ENCODE measurements at places on chromosomes 2 and 18. TPM values are rescaled to one million over a fixed set of nuclear protein-coding genes. Genes with fewer than 3 reads are reported as not detected.

The RRM2 gene
- 4.3 TPM for total RNA-seq

The GNLY gene
- total RNA-seq, result 1.6 TPM

The SERPINB13 gene
- total RNA-seq, result not detected

The MYO3B gene
- not detected for total RNA-seq

The KLHL29 gene
- 18.8 TPM for total RNA-seq

The EPG5 gene
- total RNA-seq, result 29.1 TPM

DNA sequence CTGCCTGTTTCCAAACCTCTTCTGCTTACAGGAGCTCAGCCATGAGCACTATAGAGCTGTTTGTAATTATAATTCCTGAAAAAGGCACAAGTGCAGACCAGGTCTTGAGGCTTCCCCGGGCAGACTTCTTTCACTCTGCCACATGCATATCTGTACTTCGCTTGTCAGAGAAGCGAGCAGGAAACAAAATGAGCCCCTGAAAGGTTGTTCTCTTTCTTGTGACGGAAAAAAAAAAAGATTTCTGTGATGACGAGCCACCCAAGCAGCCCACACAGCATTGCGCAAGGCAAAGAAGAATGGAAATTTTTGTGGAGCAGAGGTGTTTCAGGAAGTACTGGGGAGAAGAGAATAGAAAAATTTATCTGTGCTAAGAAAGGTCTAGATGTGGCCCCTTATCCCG lies 54.0 kb upstream of the LINC00305 start:
- no peak for DNase-seq

DNA sequence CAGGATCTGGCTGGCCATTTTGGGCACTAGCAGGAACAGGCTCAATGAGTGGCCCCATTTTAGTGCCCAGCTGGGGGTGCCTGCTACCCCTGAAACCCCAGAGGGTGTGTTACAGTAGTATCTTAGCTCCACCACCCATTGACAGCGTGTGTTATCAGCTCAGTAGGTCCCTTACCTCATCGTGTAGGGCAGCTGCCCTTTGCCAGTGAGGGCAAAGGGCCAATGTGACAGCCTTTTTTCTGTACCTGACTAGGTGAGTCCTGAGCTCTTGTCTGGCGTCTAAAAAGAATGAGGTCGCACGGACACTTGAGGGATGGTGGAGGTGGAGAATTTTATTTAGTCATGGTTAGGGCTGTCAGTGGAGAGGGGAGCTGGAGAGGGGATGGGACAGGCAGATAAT lies 462.2 kb downstream of the PIK3C3 start:
- DNase-seq, result no peak

- DNase-seq, result no peak
Observed at GRCh38 chr18:50786864-50787263, 33.0 kb downstream of the MRO start.

DNA sequence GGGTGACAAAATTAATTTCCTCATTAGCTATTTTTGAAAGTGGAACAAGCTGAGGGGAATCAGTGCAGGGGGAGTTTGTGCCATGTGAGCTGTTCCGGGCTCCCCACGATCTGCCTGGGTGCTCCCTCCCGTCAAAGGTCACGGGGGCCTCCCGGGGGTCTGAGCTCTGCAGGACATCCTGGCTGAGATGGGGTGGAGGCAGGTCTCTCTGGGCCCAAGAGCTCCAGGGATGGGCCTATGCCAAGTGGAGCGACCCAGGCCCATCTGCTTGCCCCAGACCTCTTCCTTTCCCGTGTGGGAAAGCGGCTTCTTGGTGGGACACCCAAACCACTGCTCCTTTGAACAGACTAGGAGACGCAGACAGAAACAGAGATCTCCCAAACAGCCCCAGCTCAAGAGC lies 143.3 kb upstream of the ID2 start:
- no peak for DNase-seq

DNA sequence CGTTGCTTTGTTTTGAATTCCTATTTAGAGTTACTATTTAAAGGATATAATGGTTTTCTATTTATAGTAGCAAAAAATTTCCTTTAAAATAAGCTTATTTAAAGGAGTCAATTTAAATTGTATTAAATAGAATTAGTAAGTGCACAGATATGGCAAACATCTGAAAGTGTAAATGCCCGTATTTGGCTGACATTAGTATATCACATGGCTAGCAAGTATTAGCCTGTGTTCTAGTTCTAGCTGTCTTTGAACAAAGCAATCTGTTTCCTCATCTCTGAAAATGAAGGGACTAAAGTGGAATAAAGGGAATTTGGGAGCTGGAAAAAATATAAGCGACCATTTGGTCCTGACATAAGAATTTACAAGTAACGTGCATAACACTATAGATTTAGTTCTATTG lies 32.2 kb downstream of the PELI1 start:
- DNase-seq, result no peak

DNA sequence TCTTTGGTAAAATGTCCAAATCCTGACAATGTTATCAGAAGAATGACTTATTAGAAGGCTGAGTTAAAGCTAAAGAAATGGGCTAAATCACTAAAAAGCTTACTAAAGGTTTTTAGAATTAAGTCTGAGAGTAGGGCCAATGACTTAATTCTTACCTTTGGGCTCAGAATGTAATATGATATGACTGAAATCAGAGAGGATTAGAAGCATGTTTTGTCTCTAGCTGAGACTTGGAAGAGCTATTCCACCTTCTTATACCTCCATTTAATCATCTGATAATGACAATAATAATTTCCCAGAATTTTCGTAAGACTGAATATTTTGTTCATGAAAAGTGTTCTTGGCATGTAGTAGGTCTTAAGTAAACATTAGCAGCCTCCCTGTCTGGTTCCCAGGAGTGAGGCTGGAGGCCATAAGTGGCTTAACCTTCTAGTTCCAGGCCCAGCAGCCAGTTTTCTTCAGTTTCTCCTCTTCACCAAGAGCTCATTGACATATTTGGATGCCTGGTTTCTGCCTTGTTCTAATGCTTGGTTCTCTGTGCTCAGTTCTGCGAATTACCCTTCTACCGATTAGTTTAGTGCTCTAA lies 25.5 kb upstream of the E2F6 start:
- DNase-seq, result no peak

GRCh38 chr2:187310701-187311100 lies 137.4 kb downstream of the CALCRL start:
- DNase-seq, result no peak

DNA sequence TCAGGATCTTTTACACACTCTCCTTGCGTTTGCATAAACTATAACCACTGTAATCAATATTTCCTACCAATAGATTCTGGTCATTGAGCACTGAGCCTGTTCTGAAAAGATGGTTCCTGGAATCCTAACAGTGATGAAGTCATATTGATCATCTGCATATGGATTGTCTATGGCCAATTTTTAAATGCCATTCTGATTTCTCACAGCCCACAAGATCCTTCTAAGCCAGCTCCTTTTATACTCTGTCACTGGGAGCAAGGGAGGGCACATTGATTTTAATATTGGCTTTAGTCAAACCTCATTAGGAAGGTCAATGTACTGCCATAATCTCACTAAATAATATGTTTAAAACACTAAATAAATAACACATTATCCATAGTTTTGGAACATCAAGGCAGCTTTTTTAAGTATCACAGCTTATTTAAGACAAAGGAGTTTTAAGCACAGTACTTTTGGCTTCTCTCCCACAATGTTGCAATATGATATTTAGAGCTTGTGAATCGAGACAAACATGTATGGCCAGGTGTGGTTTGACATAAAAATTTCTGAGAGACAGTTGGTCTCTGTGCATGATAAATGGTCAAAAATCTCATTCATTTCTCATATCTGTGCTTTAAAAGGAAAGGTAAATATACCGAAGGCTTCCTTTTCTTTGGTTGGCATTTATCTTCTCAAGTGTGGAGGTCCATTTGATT lies 267.3 kb downstream of the MTX2 start:
- DNase-seq, result no peak
